ENCODE measurements at places on chromosomes 6 and 20.

DNA sequence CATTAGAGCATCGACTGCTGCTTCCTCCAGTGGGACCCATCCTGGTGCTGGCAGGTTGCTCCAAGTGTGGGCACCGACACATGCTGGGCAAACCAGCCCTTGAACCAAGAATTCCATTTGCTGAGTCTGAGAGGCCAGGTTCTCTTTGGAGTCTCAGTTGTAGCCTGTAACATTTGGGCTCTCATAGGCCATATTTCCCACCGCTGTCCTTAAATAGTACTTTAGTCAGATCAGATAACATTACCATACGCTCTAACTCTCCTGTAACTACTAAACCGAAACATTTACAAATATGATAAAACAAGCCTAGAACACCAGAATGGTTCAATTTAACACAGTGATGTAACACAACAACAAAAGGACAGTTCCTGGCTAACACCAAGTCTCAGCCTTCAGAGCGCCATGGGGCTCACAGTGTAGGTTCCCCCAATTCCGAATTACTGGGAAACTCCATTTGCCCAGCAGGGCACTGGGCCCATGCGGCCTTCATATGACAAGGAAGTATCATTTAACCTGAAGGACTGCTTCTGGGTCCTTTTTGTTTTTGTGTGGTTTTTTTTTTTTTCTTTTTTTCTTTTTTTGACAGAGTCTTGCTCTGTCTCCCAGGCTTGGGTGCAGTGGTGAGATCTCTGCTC lies 28.4 kb upstream of the CD93 start:
- no peak for DNase-seq

- DNase-seq = no peak
Measured at GRCh38 chr6:166365806-166366205, 16.9 kb downstream of the MPC1 start.

GRCh38 chr20:18400460-18400859 lies 66.4 kb downstream of the DZANK1 start:
- DNase-seq = no peak

DNA sequence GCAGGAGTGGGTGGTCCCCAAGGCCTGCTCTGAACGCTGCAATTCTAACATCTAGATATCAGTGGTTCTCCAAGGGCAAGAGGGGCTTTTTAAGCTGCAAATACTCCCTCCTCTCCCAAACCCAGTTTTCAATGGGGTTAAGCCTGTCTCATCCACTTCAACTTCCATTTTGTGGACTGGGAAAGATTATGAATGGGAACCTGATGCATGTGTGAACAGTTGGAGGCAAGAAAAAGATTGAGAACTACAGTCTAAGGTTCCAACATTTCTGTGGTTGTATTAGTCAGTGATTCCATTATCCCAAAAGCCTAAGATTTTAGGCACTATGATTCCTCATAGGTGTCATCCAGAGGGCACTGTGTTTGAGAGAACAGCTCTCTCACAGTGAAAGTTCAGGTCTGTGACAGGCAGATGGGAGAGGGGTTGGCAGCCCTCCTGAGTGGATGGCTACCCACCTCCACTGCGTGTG lies 53.7 kb downstream of the HNF4A start:
- no peak for DNase-seq

- no peak for DNase-seq
Measured at GRCh38 chr6:56518995-56519767, 123.5 kb downstream of the DST start.

DNA sequence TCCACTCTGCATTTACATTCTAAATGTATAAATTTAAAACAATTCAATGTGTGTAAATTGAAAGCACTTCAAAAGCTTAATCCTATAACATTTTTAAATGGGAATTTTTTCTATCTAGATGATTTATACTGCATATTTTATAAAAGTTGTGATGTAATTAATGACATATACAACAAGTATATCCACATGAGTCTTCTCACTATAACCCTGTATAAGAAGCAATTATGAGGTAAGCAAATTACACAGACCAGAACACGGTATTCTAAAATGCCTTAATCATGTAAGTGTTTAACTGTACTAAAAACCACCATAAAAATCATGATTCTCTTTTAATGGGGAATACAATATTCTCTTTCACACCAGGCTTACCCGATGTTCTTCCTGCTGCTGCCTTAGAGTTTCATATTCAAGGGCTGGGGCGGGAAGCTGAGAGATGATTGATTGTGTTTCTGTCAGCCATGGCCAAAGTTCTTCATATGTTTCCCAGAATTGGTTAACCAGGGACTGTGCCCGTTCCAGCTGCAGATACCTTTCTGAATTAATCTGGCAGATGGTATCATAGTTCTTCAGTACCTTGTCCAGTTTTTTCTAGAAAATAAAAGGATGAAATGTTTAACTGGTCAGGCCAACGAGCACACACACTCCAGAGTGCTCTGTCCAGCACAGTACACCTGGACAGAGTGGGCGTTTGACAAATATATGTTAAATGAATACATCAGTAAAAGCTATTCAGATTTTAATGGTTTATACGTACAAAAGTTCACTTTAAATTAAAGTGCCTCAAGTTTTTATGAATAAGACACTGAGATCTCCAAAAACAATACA lies 127.4 kb downstream of the DST start:
- DNase-seq = no peak

GRCh38 chr6:8948733-8949132 lies 513.4 kb upstream of the SLC35B3 start:
- DNase-seq = no peak

DNA sequence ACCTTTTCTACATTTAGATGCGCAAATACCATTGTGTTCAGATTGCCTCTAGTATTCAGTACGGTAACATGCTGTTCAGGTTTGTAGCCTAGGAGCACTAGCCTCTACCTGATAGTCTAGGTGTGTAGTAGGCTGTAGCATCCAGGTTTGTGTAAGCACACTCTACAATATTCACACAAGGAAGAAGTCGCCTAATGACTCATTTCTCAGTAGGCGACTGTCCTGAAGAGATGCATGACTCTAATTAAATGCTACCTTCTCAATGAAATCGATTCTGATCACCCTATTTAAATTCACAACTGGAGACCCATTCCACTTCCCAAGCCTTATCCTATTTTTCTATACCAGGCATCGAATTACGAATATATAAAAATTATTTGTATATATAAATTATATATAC lies 1.3 kb downstream of the MCUR1 start:
- no peak for DNase-seq

DNA sequence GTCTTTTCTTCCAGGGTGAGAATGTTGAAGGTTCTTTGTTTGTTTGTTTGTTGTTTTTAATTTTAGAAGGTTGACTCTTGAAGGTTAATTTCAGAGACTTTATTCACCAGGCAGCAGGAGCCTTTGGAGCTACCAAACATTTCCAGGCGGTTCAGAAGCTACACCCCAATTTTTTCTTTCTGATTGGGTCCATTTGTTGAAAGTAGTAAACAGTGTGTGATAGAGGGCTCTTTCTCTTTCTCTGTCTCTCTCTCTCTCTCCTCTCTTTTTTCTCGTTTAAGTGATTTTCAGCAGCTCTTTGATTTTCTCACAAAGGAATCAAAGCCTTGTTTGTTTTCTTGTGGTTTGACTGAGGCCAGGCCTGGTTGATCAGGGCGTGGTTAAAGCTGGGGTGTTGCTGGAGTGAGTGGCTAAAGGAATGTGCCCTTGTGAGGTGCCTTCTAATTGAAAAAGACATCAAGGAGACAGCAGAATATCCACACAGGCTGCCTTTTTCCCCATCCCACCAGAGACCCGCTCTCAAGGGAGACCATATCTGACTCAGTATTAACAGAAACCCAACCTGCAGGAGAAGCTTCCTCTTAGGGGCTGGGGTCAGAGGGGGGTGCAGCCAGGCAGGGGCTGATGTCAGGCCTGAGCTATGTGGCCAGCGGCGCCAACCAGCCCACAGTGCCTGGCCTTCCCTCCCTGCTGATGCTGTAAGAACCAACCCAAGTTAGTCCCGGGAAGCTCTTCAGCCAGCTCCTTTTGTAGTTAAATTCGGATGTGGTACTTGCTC lies 40.4 kb upstream of the NAA20 start:
- DNase-seq = peak; percentile 14

DNA sequence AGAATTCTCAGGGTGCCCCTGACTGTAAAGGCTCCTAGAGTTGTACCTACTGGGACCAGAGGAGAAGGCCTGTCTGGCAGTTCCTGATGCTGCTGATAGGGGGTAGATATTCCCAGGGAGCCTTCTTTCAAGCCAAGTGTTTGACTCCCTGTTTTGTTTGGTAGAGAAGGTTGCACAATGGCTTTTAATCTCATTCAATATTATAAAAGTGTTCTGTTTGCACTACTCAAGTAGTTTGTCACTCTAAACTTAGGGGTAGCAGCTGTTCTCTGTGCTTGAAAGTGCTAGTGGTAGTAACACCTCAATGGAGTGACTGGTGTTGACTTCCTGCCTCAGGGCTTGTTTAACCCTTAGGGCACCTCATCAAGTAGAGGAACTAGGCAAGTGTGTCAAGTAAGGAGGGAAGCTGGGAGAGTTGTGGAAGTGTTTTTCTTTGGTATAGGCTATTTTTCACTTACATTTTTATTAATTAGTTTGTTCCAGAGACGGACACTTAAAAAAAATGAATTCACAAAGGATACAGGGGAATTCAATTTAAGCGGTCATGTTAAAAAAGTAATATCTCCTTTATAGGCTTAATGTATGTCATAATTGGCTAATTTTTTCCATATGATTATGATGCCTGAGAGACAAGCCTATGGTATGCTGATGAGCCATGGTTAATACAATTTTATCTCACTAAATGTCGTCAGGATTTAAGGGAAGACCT lies 38.1 kb downstream of the BICRAL start:
- peak; percentile 22 for DNase-seq

DNA sequence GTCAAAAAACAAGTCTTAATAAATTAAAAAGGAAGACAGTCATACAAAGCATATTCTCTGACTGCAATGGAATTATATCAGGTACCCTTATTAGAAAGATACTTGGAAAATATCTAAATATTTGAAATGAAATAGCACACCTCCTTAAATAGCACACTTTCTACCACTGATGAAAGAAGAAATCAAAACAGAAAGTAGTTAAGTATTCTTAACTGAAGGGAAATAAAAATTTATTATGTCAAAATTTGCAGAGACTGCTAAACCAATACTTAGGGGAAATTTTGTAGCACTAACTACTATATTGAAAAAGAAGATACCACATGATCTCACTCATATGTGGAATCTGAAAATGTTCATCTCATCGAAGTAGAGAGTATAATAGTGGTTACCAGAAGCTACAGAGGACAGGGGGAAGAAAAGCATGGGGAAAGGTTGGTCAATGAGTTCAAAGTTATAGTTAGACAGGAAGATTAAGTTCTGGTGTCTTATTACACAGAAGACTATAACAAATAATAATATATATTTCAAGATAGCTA lies 112.2 kb downstream of the ASCC3 start:
- DNase-seq = no peak

DNA sequence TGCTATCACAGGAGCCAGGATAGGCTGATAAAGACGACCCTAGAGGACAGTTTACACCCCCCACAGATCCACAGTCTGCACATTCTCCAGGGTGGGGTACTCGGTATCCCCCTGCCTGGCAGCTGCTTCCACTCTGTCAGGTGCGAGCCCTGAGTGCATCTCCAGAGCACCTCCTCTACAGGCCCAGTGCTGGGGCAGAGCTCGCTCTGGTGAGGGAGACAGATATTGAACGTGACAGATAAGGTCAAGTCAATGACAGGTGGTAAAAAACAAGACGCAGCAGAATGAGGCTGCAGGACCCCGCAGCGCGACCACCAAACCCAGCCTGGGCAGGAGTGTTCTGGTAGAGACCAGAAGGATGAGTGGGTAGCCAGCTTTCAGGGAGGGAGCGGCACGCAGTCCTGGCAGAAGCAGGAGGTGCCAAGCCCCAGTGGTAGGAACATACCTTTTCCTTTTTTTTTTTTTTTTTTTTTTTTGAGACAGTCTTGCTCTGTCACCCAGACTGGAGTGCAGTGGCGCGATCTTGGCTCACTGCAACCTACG lies 12.4 kb upstream of the MYL9 start:
- no peak for DNase-seq

DNA sequence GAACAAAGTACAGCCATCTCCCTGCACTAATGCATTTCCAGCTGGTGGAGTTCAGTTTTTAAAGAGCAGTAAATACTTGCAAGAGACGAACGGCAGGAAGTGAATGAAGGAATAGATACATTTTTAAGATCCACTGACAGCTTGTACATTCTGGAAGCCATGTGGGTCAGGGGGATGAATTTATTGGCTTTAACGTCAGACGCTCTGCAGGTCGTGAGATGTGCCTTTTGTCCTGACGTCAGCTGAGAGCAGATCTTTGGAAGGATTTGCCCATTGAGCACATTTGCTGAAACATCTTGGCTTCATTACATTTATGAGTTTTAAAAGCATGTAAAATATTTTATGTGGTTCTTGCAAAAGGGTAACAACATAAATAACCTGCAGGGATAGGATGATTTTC lies 29.5 kb upstream of the SALL4 start:
- no peak for DNase-seq

GRCh38 chr6:115767931-115768330 lies 292.8 kb downstream of the FRK start:
- DNase-seq = no peak

GRCh38 chr6:163955096-163955495 lies 540.6 kb downstream of the QKI start:
- DNase-seq = no peak

DNA sequence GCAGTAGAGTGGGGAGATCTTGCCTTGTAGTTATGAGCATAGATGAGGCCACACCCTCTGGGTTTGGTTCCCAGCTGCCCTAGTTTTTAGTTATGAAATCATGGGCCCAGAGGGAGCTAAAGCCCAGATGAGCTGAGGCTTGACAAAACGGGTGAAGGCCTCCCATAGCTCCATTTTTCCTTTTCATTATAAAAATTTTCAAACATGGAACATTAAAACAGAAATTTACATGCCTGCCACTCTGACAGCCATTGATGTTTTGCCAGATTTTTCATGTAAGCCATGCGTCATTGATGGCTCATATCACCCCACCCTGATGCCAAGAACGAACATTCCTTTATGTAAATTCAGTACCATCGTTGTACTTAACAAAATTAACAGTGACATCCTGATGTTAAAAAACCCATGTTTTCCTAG lies 67.9 kb downstream of the IGF2R start:
- DNase-seq = no peak

GRCh38 chr6:133648581-133648980 lies 240.3 kb upstream of the TCF21 start:
- DNase-seq = no peak

GRCh38 chr6:36626636-36627035 lies 32.5 kb downstream of the SRSF3 start:
- DNase-seq = no peak

DNA sequence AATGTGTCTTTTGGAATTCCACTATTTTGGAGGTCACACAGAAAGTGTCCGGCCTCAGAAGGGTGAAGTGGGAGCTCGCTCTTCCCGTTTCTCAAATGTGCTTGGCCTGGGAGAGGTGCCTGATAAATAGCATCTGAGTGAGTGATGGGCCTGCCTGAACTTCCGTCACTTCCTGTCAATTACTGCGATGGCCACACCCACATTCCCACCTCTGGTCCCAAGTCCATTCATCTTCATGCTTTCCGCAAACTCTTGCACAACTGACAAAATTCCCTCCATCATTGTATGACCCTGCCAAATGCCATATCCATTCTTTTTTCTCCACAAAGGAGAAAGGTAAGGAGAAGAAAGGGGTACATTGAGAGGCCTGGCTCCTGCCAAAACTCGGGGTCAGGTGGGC lies 169.0 kb downstream of the QKI start:
- no peak for DNase-seq

Measured in activated CD4-positive, alpha-beta T cell treated with anti-CD3 and anti-CD28 coated beads, Interleukin-2, amount 10 ng/mL, durations not matched to agents 7 days and 5 days (primary cell).